ENCODE measurements at places on chromosomes 6 and 20.
A peak's percentile ranks its signal among the peaks of the same experiment; 100 is the strongest.

GRCh38 chr6:165119231-165120020, 190.0 kb downstream of the C6orf118 start:
- DNase-seq, result no peak

- no peak for DNase-seq
Measured at GRCh38 chr6:146851837-146852236, 253.1 kb downstream of the ADGB start.

DNA sequence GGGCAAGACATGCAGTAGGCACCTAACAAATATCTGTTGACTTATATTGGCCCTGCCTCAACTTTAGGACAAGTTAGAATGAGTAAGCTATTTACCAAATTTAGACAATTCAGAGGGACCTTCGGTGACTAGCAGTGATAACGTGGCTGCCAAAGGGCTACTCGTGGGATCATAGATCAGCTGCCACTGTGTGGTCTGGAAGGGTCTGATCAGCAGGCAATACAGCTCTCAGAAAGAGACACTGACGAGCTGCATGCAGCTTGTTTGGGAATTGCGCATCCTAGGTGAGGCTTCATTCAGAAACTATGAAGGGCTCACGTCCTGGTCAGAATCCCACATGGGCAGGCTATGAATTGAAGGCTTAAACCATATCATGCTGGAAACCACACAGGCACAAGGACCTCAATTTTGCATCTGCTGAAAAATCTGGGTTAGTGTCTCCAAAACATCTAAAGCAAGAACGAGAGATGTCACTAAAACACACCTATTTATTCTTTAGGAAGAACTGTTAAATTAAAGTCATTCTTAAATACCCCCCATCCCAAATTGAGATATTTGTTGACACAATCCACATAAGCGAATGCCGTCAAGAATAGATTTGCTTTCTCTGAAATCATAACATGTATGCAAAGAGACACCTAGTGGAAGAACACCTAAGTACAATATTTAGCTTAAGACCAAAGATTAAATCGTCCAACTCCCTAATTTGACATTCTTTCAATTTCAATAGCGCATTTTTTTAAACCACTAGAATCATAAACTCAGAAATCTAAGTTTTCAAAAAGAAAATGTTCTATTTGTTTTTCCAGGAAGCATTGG, 79.6 kb downstream of the IPCEF1 start:
- DNase-seq, result peak; percentile 72

DNA sequence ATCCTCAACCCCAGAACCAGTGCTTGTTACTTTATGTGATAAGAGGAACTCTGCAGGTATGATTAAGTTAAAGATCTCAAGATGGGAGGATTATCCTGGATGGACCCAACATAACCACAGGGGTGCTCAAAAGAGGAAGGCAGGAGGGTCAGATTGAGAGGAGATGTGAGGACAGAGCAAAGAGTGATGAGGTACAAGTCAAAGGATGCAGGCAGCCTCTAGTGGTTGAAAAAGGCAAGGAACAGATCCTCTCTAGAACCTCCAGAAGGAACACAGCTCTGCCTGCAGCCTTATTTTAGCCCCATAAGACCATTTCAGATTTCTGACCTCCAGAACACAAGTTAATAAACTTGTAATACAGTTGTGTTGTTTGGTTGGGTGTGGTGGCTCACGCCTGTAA, 41.2 kb downstream of the PDSS2 start:
- no peak for DNase-seq
